B cell (primary cell): ENCODE measurements at places on chromosomes 7 and 10. TPM values are rescaled to one million over a fixed set of nuclear protein-coding genes. Genes with fewer than 3 reads are reported as not detected.

DNA sequence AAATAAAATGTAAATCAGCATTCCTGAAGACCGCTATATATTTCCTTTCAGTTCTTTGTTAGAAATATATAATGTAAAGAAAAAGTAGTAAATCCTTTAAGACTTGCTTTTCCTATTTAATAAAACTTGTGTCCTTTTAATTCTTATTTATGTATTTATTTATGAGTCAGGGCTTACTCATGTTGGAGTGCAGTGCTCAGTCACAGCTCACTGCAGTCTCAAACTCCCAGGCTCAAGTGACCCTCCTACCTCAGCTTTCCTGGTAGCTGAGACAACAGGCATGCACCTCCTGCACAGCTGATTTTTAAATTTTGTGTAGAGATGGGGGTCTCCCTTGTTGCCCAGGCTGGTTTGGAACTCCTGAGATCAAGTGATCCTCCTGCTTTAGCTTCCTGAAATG is 724.5 kb downstream of the ANKRD7 start:
- DNase-seq: no peak

DNA sequence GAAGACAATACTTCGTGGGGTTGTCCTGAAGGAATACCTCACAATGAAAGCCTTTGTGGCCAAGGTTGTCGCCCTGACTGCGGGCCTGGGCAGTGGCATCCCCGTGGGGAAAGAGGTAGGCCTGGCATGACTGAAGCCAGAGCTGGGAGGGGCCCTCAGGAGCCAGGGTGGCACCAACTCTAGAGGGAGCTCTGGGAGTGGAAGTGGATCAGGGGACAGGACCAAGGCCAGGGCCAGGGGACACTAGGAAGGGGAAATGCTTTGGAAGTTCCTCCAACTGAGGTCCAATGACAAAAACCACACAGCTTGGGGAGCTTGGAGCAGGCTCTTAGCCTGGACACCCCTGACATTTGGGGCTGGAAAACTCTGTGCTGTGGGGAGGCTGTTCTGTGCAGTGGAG is 5.8 kb downstream of the CLCN1 start:
- no peak for DNase-seq

- peak; percentile 79 for DNase-seq
These were observed 72.7 kb downstream of the LHPP start for GRCh38 chr10:124534231-124534798.

GRCh38 chr10:4129866-4130477 is 345.0 kb upstream of the KLF6 start:
- DNase-seq: peak; percentile 17

GRCh38 chr10:28087661-28088351 is 88.9 kb upstream of the ODAD2 start:
- no peak for DNase-seq

GRCh38 chr7:125427676-125428075 is 498.1 kb upstream of the POT1 start:
- no peak for DNase-seq

DNA sequence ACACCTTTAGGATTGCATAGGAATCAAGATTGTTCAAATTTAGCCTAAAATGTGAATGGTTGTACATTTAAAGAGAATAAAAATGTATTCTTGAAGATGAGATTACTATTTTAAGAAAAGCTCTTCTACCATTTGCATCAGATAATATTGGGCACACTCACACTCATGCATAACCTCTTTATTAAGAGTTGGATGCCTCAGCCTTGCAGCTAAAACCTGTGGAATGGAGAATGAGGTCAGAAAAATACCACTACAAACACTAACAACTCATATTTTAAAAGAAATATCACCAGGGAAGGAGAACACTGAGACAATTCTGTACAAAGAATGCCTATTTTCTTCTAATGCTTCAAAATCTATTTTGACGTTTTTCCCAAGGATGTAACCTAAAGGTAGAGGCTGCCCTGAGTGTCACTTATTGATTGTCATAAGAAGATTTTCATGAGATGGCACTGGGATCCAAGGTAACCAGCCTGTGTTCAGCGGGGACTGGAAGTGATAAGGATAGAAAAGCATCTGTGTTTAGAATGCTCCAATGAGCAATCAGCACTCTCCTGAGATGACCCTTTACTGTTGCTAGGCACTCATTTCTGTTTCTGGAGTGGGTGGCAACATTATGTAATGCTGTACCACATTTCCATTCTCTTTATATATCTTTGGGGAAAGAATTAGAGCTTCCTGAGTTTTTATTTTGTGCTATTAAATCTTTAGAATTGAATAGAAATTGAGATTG is 26.6 kb downstream of the REEP3 start:
- DNase-seq: no peak

GRCh38 chr10:59020502-59020901 is 155.9 kb upstream of the PHYHIPL start:
- no peak for DNase-seq

- DNase-seq: no peak
These were observed 81.8 kb downstream of the TNS3 start for GRCh38 chr7:47500103-47500563.

DNA sequence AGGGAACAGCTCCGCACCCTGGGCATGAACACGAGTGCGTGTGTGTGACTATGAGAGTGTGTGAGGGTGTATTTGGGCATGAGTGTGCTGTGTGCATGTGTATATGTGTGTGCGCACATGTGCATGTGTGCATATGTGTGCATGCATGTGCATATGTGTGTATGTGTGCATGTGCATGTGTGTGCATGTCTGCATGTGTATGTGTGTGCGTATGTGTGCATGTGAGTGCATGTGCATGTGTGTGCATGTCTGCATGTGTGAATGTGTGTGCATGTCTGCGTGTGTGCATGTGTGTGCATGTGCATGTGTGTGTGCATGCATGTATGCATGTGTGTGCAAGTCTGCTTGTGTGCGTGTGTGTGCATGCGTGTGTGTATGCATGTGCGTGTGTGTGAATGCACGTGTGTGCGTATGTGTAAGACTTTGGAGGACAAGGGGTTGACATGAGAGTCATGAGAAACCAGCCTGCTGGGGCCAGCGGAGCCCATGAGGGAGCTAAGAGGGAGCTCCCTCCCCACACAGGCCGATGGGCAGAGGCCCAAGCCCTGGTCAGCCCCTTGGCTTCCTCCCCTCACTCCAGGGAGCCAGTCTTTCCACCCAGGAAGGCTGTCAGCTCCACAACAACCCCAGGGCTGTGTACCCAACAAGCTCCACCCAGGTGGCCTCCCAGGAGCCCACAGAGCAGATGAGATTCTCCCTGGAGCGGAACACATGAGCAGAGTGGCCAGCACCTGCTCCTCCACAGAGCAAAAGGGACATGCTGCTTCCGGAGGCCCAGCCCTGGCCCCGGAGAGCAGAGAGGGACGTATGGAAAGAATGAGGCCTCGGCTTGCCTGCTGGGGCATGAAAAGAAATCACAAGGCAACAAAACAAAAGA is 142.5 kb upstream of the PPP2R2D start:
- DNase-seq: no peak

DNA sequence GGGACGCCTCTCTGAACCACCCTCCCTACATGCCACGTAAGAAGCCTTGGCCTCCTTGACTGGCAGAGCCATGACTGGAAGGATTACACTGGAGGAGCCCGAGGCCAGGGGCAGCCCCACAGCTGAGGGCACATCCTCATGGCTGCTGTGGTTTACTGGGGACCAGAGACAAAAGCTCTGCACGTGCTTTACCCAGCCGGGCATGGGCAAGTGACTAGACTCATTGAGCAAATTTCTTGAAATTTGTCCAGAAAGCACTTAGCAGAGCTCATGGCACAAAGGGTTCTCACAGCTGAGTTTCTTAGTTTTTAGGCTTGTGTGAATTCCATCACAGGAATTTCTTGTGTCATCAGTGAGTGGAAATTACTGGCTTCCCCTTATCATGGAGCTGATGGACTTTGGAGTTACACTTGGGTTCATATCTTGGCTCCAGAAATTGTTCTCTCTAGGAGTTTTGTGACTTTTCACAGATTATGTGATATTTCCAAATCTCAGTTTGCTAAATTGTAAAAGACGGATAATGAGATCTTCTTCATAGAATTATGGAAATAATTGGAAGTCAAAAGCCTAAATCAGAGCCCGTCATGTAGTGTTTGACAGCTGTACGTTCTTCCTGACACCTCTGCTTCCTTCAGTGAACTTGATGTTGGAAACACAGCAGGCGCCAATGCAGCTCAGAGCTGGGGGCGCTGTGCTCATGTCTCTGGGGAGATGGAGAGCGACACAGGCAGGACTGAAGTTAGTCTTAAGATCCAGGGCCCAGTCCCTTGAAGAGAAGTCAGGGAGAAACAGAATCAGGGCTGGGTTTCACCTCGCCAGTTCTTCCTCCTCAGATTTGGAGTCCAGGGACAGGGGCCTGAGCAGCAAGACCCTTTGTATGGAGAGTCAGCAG is 47.7 kb upstream of the MGAM2 start:
- DNase-seq: no peak

DNA sequence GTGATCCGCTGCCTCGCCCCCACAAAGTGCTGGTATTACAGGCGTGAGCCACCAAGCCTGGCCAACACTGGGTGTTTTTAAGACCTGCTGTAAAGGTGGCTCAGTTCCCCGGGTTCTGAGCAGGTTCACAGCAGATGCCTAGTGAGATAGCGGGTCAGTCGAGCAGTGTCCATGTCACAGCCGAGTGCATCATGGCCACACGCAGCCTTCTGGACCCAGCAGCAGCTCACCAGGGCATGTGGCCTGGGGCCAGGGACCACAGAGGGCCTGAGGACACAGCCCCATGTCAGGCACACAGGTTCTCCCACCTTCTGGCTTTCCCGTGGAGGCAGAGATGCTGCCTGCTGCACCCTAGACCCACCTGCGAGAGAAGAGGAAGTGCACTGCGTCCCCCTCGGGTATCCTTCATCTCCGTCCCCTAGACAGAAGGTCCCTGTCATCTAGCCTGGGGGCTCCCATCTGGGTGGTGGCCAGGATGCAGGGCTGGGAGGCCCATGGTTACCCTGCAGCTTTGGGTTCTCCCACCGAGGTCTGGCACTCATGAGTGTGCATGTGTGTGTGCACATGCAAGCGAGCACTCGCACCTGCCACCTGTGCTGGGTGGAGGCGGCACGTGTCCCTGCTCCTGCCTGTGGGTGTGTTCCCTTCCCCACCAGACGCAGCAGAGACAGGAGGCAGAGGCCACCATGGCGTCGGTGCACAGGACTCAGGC is 98.6 kb downstream of the NKX6-2 start:
- no peak for DNase-seq

DNA sequence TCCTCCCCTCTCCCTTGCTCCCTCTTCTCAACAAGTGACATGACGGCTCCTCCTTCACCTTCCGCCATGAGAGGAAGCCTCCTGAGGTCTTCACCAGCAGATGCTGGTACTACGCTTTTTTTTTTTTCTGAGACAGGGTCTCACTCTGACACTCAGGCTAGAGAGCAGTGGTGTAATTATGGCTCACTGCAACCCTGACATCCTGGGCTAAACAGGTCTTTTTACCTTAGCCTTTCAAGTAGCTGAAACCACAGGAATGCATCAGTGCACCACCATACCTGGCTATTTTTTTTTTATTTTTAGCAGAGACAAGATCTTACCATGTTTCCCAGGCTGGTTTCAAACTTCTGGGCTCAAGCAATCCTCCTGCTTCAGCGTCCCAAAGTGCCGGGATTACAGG is 43.6 kb downstream of the MDH2 start:
- no peak for DNase-seq

- DNase-seq: no peak
These were observed 16.9 kb downstream of the ZNF92 start for GRCh38 chr7:65390588-65390987.

DNA sequence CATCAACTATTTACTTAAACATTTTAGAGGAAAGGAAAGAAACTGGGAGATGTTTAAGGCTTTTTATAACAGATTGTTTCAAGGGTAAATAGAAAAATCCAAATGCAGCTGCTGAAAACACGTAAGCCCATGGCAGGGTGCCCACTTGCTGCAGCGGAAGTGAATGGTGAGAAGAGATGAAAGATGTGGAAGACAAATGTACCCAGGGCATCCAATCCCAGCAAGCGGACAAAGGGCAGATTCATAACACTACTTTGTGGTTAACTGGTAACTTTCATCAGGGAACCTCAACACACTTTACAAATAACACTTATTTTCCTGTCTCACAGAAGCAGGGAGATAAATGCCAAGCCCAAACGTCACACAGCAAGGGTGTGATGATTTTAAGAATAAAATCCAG is 358.4 kb downstream of the KCNMA1 start:
- DNase-seq: no peak

DNA sequence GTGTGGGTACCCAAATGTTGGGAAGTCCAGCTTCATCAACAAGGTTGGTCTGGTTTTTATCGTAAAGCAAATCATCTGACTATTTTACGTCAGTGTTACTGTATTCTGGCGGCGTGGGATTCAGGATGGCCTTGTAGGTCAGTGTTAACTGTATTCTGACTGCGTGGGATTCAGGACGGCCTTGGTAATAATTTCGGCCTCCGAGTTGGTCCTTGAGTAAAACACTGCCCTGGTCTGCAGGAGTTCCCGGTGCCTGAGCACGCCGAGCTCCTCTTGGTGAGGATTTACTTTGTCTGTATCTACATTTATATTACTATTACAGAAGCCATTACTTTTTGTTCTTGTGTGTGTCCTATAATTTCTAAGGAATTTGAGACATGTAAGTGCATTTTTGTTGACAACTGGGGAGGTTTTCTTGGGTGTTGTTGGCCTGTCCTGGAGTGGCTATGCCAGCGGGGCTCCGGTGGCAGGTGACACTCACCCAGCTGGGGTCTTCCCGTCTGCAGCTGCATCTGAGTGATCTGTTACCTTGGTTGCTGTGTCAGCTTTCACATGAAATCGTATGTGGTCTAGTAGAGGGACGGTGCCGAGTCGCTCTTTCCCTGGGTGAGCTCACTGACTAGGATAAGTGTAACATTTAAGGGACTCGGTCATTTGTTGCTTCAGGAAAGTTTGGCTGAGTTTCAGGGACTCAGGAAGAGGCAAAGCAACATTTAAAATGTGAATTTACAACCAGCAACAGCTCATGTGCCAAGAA is 9.2 kb downstream of the GTPBP4 start:
- DNase-seq: no peak

DNA sequence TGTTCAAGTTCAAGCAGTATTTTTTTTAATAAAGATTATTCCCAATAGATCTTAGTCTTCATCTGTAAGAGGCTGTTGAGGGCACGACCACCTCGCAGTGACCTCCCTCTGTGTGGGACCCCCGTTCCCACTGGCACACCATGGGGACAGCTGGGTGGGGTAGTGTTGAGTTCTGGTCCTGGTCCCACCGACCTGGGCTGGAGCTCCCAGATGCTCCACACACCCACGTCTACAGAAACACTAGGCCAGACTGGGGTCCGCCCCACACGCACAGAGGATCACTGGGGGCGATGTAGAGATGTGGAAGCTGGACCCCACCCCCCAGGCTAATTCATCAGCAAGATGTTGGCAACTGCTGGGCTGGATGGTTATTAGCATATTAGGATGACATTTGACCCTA is 623.6 kb downstream of the PTPRN2 start:
- no peak for DNase-seq

- peak; percentile 44 for DNase-seq
These were observed 112.0 kb downstream of the NEURL1 start for GRCh38 chr10:103605359-103606096.

- DNase-seq: no peak
These were observed 80.4 kb upstream of the GARIN1A start for GRCh38 chr7:128591705-128592104.

Gene HHEX
- total RNA-seq: 149 and 155 TPM in 2 replicates

Gene COL28A1
- total RNA-seq: 0.49 and 0.67 TPM in 2 replicates

Gene NUTM2E
- total RNA-seq: 0.63 and 1.0 TPM in 2 replicates

Gene SLC39A12
- not detected in 2 replicates for total RNA-seq

Gene MYL10
- not detected in 2 replicates for total RNA-seq

Gene AFAP1L2
- total RNA-seq: 3.8 and 4.9 TPM in 2 replicates

Gene LHFPL3
- total RNA-seq: not detected in 2 replicates
